Hepatic stellate cell (primary cell): ENCODE measurements at places on chromosomes 6 and 20.

DNA sequence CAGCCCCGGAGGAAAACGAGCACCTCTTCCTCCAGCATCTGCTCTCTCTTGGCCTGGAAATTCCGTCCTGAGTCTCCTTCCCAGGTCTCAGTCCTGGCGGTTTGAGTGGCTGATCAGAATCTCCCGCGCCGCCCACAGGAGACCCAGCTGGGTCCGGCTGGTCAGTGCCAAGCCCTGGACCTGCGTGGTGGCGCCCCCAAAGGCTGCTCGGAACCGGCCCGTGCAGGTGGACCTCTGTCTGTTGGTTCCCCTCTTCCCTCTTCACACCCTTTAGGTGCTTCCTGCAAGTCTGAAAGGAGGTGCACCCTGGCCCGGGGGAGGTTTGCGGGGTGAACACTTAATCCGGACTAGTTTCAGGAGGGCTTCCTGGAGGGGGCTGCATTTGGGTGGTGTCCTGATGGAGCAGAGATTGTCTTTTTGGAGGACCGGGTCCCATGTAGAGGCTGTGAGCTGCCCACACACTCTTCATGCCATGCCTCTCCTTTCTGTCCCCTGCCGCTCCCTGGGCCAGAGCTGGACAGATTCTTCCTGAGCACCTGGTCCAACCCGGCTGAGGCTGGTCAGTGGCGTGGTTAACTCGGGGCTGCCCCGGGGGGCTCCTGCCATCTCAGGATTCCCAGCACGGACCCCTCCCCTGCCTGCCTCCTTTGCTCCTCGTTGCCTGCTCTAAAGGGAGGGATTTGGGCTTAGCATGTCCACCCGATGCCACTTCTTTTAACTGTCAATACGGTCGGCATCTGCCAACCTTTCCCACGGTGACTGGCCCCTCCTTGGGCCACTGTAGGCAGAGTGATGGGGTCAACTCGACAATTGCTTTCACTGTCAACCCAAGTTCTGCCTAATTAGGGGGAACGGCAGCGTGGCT lies 16.5 kb upstream of the BHLHE23 start:
- DNase-seq: no peak

- no peak for DNase-seq
Observed at GRCh38 chr6:43764772-43765171, 5.2 kb upstream of the VEGFA start.

DNA sequence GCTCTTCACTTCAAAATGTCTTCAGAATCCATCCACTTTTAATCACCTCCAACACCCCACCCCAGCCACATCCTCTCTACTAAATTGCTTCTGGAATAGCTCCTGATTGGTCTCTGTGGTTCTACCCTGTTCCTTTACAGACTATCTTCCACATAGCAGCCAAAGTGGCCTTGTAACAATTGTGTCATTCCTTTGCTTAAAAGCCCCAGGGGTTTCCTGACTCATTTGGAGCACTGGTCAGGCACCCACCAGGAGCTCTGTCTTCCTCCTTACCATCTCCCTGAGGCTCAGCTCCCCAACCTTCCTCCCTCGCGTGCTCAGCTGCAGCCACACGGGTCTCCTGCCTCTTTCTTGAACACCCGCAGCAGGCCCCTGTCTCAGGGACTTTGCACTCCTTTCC lies 126.8 kb downstream of the HIVEP1 start:
- DNase-seq: no peak

- DNase-seq: no peak
Observed at GRCh38 chr6:40466986-40467539, 120.1 kb downstream of the LRFN2 start.

DNA sequence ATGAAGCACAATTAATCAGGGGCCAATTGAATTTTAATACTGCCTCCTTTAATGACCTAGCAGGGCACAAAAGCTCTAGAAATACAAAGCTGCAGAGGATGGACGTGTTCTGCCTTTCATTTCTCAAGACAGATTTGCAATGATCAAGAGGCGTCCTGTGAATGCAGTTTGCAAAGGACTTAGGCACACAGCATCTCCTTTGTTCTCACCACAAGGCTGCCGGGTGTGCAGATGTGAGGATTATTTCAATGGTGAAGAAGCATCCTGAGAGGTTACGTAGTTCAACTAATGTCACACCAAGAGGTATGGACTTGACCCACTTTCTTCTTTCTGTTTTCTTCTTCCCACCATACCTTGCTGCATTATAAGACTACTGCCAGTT lies 42.9 kb upstream of the SPTLC3 start:
- DNase-seq: no peak

DNA sequence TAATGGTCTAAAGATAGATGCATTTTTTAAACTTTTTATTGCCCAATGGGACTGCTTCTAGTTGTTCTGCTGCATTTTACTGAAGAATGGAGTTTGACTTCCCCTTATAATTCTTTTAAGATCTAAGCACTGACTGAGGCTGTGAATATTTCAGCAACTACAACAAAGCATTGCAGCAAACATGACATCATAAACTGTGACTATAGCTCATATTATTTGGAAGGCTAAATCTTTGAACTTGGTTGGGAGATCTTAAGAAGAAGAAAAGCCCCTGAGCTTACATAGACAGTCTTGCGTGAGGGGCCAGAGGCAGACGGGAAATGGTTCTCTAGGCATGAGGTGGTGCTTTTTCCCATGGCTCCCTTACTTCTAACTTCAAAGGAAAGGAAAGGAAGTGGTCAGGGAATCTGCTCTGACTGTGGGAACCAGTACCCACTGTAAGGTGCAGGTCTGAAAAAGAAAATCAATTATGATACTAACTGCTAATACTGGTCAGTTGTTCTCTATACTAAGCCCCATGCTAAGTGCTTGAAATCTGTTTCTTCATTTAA lies 14.8 kb downstream of the HEY2 start:
- no peak for DNase-seq

DNA sequence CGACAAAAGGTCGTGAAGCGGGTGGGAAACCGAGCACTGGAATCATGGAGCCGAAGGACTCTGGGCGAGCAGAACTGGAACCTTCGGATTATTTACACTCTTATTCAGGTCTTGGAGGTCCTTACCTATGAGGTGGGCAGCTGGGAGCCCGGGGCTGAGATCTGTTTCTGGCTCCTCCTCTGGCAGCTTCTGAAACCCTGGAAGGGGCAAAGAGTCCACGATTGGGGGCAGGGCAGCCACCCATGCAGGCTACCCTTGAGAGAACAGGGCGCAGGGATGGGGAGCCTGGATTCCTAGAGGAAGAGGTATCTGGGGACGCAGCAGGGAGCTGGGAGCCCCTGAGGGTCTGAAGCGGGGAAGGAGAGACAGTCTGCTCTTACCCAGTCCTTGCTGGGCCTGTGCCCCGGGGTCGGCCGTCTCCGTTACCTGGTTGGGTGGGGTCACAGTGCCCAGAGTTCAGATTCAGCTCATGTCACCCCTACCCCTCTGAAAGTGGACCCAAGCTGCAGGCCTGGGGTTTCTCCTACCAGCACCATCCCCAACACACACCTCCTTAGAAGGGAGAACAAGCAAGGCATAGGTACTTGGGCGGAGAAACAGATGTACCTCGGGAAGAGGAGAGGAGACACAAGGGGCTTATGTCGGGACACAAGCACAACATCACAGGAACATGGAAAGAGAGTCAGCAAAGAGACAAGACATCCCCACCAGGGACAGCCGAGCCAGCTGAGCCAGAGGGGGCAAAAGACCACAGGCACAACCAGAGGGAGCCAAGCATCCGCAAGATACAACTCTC lies 592 bp downstream of the LTB start:
- DNase-seq: no peak
